ENCODE measurements at places on chromosomes 4 and X.

DNA sequence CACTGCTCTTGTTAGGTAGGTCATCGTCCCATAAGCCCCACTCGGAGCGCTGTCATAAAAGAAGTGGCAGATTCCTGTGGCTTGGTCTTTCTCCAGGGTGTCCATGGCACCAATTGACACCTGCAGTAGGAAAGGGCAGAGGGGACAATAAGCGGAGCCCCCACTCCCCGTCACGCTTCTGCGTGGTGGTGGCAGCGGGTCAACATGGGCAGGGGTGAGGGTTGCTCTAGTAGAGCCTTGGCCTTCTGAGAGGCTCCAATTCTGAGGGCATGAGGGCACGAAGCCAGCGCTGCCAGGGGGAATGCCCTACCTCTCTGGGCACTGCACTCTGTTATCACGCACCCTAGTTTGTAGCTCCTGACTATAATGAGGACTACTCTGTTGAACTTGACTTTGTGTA, 90.4 kb downstream of the PHKA2 start:
- no peak for DNase-seq

GRCh38 chrX:41001327-41001726, 83.9 kb upstream of the USP9X start:
- no peak for DNase-seq

GRCh38 chr4:142671516-142671915, 174.6 kb downstream of the INPP4B start:
- no peak for DNase-seq

DNA sequence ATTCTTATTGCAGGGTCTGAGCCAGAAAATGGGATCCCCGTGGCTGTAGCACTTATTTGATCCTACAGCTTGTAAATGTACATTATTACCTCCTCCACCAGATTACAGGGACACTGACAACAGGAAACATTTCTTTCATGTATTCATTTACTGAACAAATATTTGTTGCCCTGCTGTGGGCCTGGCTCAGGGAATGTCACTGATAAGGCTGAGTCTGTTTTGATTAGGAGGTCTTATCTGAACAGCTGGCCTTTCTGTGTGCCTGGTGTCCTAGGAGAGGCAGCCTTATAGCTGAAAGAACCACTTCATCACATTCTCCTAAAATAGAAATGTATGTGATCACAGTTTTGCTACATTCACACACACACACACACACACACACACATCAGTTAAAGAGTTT, 45.5 kb upstream of the PROM1 start:
- no peak for DNase-seq
